Mammary epithelial cell (primary cell): ENCODE measurements at places on chromosomes 2 and 18. TPM values are rescaled to one million over a fixed set of nuclear protein-coding genes. Genes with fewer than 3 reads are reported as not detected.

ST6GAL2 gene
- 0.01 TPM for polyA plus RNA-seq

SPAG16 gene
- polyA plus RNA-seq: 11.0 TPM

PID1 gene
- 1.3 TPM for polyA plus RNA-seq

OTX1 gene
- 0.34 TPM for polyA plus RNA-seq

CROCC2 gene
- polyA plus RNA-seq: not detected

KCNG2 gene
- polyA plus RNA-seq: not detected

LIMS3 gene
- polyA plus RNA-seq: 0.43 TPM
